Activated gamma-delta T cell (primary cell): ENCODE measurements at places on chromosomes 3 and 15.

- DNase-seq, result no peak
These were observed 51.5 kb upstream of the SKIL start for GRCh38 chr3:170306015-170306414.

- no peak for DNase-seq
These were observed 171.7 kb upstream of the ATP11B start for GRCh38 chr3:182621435-182622240.

GRCh38 chr15:91192285-91192684 lies 92.2 kb downstream of the SV2B start:
- DNase-seq, result no peak

GRCh38 chr3:170809007-170809974 lies 60.7 kb downstream of the RPL22L1 start:
- DNase-seq, result no peak

DNA sequence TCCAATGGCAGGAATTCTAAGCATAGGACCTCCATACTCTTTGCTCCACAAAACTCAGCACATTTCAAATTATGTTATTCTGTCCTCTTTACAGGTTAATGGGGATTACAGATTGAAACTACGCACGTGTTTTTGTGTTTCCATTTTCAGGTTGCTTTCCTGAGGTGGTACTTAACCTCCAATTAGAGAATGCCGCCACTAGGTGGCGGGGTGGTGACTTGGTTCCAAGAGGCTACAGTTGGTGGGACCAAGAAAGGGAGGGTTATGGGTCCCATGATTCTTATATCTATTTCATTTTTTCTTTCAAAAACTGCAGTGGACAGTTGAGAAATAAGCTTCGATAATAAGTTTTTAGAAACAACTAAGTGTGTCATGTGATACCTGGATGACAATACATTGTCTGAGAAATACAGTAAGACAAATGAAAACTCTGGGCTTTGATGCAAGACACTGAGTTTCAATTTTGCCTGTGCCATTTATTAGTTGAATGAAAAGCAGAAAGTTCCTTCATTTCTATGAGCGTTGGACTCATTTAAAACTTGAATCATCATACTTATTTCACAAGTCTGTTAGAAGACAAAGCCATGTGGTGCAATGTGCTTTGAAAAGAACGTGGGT lies 539.0 kb downstream of the FGF12 start:
- DNase-seq, result no peak

DNA sequence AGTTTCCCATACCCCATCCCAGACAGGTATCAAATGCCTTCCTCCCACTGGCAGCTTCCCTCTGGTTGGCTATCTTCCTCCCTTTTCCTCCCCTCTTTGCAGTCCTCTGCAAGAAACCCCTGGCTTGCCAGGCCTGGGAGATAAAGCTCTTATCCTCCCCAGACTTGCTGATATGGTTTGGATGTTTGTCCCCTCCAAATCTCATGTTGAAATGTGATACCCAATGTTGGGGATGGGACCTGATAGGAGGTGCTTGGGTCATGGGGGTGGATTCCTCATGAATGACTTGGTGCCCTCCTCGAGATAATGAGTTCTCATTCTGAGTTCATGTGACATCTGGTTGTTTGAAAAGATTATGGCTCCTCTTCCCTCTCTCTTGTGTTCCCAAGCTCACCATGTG lies 32.2 kb upstream of the SNRK start:
- no peak for DNase-seq

DNA sequence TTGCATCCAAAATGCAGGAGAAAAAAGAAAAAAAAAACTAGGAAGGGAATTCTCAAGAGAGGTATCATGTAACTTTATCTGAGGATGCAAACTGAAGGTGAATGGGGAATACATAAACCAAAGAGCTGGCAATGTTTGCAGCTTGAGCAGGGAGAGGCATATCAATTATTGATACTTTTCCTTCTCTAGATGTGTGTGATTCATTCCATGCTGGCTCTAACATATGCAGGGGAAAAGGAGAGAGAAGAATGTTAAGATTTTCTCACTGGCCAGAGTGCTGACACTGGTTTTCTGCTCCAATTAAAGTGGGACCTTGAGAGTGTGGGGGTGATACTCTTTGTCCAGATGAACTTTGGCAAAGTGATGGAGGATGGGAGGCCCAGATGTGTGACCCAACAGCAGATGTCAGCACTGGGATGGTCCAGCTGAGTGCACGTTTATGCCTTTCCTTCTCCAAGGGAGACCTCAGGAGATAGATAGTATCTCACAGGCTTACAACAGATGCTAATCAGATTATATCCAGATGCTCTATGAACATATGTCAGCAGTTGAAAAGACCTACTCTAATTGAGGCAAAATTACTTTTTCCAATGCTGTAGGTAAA lies 50.0 kb upstream of the PSMD6 start:
- DNase-seq, result no peak

GRCh38 chr3:52062505-52062904 lies 6.1 kb upstream of the DUSP7 start:
- no peak for DNase-seq

DNA sequence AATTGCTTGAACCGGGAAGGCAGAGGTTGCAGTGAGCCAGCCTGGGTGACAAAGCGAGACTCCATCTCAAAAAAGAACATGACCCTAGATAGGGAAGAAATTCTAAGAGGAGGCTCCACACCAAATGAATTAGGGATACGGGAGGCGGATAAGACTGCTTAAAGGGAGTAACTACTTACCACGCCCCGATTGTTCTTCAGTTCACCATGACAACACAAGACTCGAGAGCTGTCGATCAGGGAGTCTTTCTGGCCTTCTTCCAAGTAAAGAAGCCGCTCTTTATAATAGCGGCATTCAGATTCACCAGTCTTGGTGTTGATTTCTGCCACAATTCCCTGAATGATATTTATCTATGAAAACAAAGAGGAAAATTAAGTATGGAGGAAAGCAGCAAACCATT lies 53.9 kb upstream of the TASOR start:
- no peak for DNase-seq

GRCh38 chr3:123655400-123655799 lies 70.5 kb upstream of the HACD2 start:
- no peak for DNase-seq

GRCh38 chr3:10817506-10817905 lies 1.5 kb downstream of the SLC6A11 start:
- DNase-seq, result no peak

- no peak for DNase-seq
These were observed 147.5 kb downstream of the AKAP13 start for GRCh38 chr15:85527895-85528294.

DNA sequence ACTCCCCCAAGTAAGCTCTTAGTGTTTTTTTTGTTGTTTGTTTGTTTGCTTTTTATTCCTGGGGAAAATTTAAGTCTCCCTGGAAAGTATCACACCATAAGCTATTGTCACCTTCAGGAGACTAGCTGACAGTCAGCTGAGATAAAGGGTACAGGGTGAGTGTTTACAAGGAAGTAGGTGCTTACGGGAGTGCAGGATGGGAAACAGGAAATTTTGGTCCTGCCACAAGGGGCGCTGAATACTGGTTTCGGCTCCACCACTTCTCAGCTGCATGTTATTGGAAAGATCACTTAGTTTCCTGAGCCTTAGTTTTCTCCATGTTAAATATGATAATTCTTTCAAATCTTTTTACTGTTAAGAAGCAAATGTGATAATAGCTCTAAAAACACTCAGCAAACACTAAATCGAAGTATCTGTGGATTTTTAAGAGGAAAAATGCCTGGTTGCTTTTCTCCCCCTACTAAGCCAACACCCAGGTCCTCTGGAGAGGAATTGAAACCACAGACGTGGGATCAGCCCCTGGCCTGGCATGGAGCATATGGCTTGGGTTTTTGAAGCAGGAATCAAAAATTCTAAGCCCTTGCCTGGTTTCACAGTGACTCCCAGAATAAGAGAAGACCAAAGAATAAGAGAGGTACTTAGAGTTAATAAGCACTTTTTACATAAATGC lies 90.7 kb downstream of the SCN11A start:
- no peak for DNase-seq

- no peak for DNase-seq
These were observed 366.8 kb upstream of the UMPS start for GRCh38 chr3:124363476-124363875.

GRCh38 chr15:83199288-83199687 lies 8.3 kb downstream of the HDGFL3 start:
- DNase-seq, result no peak
